Lung microvascular endothelial cell (primary cell): ENCODE measurements at places on chromosomes 7 and 10.

GRCh38 chr7:683526-684205, 42.8 kb upstream of the DNAAF5 start:
- DNase-seq = no peak

DNA sequence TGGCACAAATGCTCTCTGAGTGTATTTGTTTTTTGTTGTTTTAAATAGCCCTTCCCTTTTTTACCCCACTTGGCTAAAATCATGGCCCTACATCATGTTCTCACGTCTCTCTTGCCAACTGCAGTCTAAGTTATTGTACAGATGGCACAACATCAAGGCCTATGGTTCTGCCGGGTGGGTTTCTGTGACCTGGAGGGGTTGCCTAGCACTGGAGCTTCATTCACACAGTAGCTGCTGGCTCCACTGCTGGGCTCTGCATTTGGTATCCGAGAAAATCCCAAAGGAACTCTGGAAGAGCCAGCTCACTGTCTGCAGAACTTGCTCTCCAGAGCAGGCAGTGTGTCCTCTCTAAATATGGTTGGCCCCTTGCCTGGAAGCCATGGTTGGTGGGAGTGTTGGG, 120.6 kb downstream of the LRRC4 start:
- no peak for DNase-seq

- no peak for DNase-seq
Observed at GRCh38 chr7:11206177-11206899, 232.7 kb downstream of the PHF14 start.

DNA sequence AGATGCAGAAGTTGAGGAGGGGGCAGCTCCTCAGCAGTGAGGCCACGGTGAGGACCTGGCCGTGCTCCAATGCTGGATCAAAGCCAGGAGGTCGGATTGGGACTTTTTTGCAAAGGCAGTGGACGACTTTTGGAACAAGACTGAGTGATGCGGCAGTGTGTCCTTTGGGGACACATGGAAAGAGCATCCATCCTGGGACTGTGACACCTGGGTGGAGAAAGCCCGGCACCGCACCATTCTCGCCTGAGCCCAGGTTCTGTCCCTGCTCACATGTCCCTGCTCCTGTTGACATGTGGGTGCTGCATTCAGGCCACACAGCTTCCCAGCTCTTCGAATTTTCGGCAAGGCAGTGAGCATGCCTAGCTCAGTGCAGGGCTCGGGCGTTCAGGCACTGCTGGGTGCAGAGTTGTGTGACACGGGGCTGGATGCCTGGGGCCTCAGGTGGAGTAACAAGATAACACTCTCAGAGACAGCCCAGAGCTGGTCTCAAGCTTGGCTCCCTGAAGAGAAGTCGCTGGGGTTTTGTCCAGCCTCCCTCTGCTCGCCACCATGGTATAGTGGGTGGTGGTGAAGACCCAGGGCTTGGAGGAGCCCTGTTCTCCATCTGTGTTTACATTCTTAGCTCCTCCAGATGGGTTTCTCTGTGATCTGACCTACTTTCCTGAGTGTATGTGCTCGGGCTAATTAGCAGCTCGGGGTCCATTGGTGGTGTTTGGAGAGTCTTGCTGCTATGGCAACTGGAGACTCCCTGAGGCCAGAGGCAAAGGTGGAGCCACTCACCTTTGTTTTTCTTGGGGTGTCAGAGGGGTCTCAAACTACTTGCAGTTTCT, 111.7 kb upstream of the BTBD16 start:
- no peak for DNase-seq

GRCh38 chr10:121217331-121217730, 366.2 kb downstream of the WDR11 start:
- no peak for DNase-seq

DNA sequence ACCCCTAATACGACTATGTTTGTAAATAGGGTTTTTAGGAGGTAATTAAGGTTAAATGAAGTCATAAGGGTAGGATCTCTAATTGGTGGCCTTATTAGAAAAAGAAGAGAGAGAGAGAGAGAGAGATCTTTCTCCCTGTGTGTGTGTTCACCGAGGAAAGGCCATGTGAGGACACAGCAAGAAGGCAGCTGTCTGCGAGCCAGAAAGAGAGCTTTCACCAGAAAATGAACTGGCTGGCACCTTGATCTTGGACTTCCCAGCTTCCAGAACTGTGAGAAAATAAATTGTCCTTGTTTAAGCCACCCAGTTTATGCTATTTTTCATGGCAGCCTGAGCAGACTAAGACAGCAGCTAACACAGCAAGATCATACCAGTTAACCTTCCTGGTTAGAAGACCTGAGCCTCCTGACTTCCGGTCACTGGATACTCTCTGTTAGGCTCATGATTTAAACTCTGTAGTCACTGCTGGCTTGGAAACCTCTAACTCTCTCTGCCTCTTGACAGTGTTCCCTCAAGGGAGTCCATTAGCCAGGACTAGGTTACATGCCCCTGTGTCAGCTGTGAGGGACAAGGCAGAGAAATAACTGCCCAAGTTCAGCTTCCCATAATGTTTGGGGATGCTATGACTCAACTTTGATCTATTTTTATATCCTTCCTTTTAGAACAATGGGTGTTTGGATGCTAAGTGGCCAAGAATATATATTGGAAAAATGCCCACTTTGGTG, 102.3 kb downstream of the DYNC1I1 start:
- DNase-seq = peak; percentile 78
